ENCODE measurements at places on chromosomes 6 and 20. TPM values are rescaled to one million over a fixed set of nuclear protein-coding genes. Genes with fewer than 3 reads are reported as not detected.

Gene SLC35D3
- not detected for polyA plus RNA-seq

Gene CRIP3
- 2.4 TPM for polyA plus RNA-seq

Gene LPA
- not detected for polyA plus RNA-seq

Gene MCCD1
- polyA plus RNA-seq: not detected

Gene ESR1
- polyA plus RNA-seq: 0.95 TPM

Gene MAS1
- not detected for polyA plus RNA-seq

Gene POPDC3
- polyA plus RNA-seq: 13.5 TPM

Gene COL12A1
- polyA plus RNA-seq: 2.8 TPM

Gene SMIM26
- polyA plus RNA-seq: 592 TPM

Gene PRDM13
- polyA plus RNA-seq: not detected

Gene CGAS
- polyA plus RNA-seq: 2.1 TPM

Gene PAK5
- polyA plus RNA-seq: 8.4 TPM

Gene AURKA
- polyA plus RNA-seq: 3.5 TPM

Gene PAX1
- polyA plus RNA-seq: not detected

Gene PDE10A
- 20.0 TPM for polyA plus RNA-seq

Gene KCNK5
- not detected for polyA plus RNA-seq

Gene CAGE1
- polyA plus RNA-seq: not detected
